CD4-positive, alpha-beta T cell treated with Interleukin-2 at 100 ng/mL for 4 hours (primary cell): ENCODE measurements at places on chromosomes 4 and X.

DNA sequence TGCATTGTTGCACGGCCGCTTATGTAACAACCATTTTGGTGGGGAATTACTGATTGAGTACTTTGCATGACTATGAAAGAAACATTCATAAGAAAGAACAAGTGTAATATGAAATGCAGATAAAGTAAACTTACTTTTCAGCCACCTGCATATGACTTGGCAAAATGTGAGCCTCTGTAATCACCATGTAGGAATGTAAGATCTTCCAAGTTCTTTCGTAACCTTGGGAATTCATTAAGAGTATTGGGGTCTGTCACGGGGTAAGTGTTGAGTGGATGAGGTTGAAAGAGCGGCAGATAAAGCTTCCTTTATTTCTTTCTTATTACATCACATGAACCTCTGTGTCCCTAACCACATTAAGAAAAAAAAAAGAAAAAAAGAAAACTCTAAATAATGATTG, 348.5 kb upstream of the NR3C2 start:
- no peak for DNase-seq

GRCh38 chrX:98203800-98204199, 1320.1 kb downstream of the RPA4 start:
- no peak for DNase-seq

DNA sequence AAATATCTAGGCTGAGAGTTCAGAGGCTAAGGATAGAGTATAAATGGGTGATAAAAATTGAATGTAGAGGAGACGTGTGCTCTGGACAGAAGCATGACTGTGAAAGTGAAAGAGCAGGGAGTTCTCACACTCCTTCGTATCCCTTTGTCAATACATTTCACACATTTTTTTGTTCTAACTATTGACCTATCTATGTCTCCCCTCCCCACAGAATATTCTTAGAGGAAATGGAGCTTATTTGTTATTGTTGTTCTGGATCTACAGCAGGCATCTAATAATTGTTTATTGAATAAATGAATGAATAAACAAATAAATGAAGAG, 57.6 kb downstream of the ENPEP start:
- no peak for DNase-seq

DNA sequence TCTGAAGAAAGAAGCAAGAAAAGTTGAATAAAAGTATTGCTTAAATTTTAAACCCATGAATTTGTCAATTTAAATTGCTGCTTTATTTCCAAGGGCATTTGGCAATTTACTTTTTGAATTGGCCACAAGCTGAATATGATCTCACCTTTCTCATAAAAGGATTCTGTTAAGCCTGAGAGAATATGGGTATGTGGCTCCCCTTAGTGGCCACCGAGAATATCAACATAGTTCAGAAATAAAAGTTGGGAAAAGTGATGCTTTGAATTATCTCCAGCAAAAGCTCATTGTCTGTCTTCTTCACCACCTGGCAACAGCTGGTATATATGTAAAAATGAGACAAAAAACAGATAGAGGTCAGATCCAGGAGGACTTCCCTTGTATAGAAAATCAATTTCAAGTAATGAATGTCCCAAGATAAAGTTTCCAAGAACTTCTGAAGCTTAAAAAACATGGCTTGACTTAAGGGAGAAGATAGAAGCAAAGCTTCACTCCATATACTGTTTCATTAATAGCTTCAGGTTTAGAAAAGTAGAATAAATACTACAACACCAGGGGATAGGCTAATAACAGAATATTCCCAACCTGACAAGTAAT, 290.7 kb upstream of the FAM241A start:
- no peak for DNase-seq

- DNase-seq: no peak
These were observed 46.4 kb downstream of the TBC1D14 start for GRCh38 chr4:6956087-6956433.

- DNase-seq: no peak
These were observed 118.7 kb downstream of the FAT4 start for GRCh38 chr4:125433453-125433852.

GRCh38 chrX:54043056-54043455, 1.2 kb downstream of the PHF8 start:
- no peak for DNase-seq

DNA sequence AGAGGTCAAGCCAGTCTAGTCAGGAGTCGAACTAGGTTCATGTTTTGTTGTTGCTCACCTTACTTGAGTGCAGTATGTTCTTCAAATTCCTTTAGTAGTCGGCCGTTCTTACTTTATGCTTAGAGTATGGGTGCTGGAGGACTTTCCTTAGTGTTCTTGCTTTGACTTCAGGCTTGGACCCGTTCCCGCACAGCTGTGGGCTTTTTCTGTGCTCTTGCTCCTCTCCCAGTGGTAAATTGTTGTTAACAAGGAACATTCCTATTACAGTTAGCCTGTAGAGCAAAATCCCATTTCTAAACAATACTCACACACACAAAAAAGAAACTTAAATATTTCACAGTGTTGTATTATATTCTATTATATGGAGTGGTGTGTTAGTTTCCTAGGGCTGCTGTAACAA, 113.5 kb downstream of the RAP1GDS1 start:
- DNase-seq: no peak
